Type B pancreatic cell (in vitro differentiated cells): ENCODE measurements at places on chromosomes 4 and X. TPM values are rescaled to one million over a fixed set of nuclear protein-coding genes. Genes with fewer than 3 reads are reported as not detected.

Gene APBB2
- total RNA-seq: 18.6 and 33.3 TPM in 2 replicates

Gene CCDC149
- 8.8 and 9.1 TPM in 2 replicates for total RNA-seq

Gene ETDB
- not detected in 2 replicates for total RNA-seq

Gene NR3C2
- total RNA-seq: 11.5 and 13.9 TPM in 2 replicates

Gene AKAP4
- total RNA-seq: not detected in 2 replicates

Gene DCAF12L1
- 0.56 and 0.83 TPM in 2 replicates for total RNA-seq

Gene NKX3-2
- 0.79 and 6.0 TPM in 2 replicates for total RNA-seq

- H3K36me3 ChIP-seq: no peaks in the 10 kb centered on the region
- no peak overlapping the region for H3K27ac ChIP-seq
- no peak for DNase-seq
- peak overlapping the region; percentile 75 for H3K4me3 ChIP-seq
Measured at GRCh38 chr4:94995684-94996394, 238.1 kb downstream of the BMPR1B start.

- H3K4me1 ChIP-seq: peaks cover 32% of the 10 kb centered on the region
- no peak for DNase-seq
- no peak overlapping the region for H3K27ac ChIP-seq
- H3K4me3 ChIP-seq: no peak overlapping the region
Measured at GRCh38 chrX:21740329-21741274, 17.3 kb downstream of the SMPX start.

DNA sequence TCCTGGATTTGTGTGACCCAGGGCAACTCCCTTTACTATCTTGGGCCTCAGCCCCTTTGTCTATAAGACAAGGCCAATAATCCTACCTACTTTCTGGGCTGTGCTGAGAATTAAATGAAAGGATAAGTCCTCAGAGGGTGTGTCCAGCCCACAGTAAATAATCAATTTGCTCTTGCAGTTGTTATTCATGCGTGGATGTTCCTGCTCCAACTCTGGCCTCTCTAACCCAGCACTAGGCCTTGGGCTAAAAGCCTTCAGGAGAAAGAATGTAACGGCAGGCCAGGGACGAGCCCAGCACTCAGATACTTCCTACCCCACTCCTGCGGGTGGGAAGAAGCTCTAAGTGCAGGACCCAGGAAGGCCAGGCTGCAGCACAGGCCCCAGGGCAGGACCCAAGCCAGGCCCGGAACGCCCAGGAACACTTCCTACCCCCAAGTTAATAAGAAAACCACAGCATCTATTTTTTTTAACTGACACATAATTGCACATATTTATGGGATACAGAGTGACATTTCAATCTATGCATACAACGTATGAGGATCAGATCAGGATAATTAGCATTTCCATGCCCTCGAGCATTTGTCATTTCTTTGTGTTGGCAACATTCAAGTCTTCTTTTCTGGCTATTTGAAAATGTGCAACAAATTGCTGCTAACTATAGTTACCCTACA is 179.6 kb upstream of the RBPJ start:
- H3K4me3 ChIP-seq: peak overlapping the region; percentile 7
- H3K27ac ChIP-seq: peak overlapping the region; percentile 57
- H3K27me3 ChIP-seq: no peaks in the 10 kb centered on the region
- DNase-seq: no peak
- peaks cover 36% of the 10 kb centered on the region for H3K4me1 ChIP-seq

DNA sequence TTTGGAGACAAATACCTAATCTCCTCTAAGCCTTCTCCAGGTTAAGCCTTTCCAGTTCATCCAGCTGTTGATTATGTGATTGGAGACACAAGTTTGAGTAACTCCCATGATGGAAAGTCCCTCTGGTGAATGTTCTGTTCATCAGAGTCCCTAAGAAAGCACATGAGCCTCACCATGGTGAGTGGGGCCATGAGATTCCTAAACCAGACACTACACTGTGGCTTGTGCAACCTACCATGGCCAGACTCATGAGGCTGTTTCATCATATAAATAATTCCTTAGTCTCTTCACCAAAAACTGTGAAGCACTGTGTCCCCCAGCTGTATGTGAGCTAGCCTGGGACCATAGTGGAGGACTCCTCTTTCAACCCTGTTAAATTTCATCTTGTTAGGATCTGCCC is 14.4 kb downstream of the PKD2 start:
- H3K27me3 ChIP-seq: no peaks in the 10 kb centered on the region
- no peak for DNase-seq
- no peak overlapping the region for H3K27ac ChIP-seq
- H3K4me1 ChIP-seq: peaks cover 20% of the 10 kb centered on the region

DNA sequence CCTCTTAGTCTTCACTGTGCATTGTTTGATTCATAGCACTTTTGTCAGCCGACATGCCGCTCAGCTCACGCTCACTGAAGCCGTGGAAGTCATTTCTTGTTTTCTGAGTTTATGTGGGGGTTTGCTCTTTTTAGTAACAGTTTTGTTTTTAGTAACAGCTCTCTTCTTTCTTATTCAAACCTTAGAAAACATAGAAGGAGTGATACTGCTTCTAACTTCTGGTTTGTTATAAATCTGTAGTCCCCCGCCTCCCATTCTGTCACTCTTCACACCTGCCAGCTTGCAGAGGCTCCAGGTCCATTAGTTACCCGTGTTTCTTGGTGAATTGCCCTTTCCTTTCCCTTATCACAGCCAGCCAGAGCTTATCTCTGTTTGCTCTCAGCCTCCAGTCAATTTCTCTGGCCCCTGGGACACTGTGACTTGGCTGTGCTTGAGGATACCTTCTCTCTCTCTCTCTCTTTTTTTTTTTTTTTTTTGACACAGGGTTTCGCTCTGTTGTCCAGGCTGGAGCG is 50.5 kb downstream of the GRK4 start:
- DNase-seq: no peak
- no peaks in the 10 kb centered on the region for H3K27me3 ChIP-seq
- H3K36me3 ChIP-seq: no peaks in the 10 kb centered on the region

- no peak overlapping the region for H3K27ac ChIP-seq
- no peaks in the 10 kb centered on the region for H3K27me3 ChIP-seq
- no peak for DNase-seq
- H3K4me3 ChIP-seq: no peak overlapping the region
Measured at GRCh38 chr4:145216535-145216934, 36.1 kb upstream of the OTUD4 start.

- peaks cover 5% of the 10 kb centered on the region for H3K27me3 ChIP-seq
- H3K4me1 ChIP-seq: peaks cover 54% of the 10 kb centered on the region
- DNase-seq: peak; percentile 73
- peaks cover 4% of the 10 kb centered on the region for H3K36me3 ChIP-seq
- peak overlapping the region; percentile 71 for H3K4me3 ChIP-seq
- peak overlapping the region; percentile 74 for H3K27ac ChIP-seq
Measured at GRCh38 chr4:168634276-168634802, 137.5 kb downstream of the PALLD start.

DNA sequence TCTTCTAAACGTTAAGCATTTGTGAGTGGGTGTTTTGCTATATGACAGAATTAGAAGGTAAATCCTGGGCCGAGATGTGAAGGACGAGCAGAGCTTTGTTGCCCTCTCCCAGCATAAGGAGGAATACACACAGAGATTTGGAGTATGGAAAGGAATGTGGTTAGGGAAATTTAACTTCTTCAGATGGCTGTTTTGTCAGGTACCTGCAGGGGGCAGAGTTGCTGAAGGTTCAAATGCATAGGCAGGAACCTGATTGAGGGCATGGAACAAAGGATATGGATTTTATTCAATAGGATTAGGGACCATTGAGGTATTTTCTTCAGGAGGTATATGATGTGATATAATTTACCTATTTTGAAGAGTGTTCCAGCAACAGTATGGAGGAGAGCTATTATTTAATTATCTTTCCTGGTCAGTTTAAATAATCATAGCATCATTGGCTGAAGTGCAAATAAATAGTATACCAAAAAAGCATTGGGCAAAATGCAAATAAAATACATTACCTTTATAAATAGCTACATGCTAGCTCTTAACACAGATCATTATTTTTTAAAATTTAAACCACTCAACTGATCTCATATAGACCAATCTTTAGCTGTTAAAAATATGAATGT is 143.6 kb downstream of the SLIT2 start:
- no peak for DNase-seq
- peaks cover 4% of the 10 kb centered on the region for H3K4me1 ChIP-seq
- H3K36me3 ChIP-seq: no peaks in the 10 kb centered on the region
- H3K27ac ChIP-seq: no peak overlapping the region
- H3K4me3 ChIP-seq: no peak overlapping the region
- no peaks in the 10 kb centered on the region for H3K27me3 ChIP-seq

DNA sequence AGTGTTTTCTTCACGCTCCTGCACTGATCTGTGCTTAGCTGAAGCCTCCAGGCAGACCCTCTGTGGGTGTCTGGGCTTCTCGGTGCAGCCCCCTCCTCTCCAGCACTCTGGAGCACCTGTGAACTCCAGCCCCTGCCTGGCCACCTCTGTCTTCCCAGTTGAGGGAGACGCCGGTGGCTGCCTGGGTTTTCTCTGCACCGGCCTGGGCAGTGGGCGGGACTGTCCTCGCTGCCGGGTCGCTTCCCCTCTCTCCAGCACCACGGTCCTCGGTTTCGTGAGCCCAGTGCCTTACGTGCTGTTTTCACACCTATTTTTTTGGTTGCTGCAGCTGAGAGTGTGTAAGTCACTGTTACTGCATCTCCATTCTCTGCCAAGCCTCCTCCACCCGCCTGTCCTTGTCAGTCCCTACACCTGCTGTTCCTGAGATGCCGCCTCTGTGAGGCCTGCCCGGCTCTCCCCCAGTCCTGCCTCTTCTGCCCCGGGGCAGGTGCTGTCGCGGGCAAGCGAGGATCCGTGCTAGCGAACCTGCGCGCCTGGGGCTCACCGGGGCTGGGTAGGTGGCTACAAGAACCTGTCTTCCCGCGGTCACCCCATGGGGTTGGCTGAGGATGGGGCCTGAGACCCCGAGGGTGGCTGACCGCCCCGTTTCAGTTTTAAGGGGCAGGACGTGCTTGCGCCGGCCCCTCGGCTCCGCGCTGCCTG is 2.4 kb upstream of the FGFRL1 start:
- peak overlapping the region; percentile 78 for H3K4me3 ChIP-seq
- no peaks in the 10 kb centered on the region for H3K36me3 ChIP-seq
- DNase-seq: no peak
- peak overlapping the region; percentile 41 for H3K27ac ChIP-seq
- peaks cover 3% of the 10 kb centered on the region for H3K4me1 ChIP-seq
- peaks cover 49% of the 10 kb centered on the region for H3K27me3 ChIP-seq

DNA sequence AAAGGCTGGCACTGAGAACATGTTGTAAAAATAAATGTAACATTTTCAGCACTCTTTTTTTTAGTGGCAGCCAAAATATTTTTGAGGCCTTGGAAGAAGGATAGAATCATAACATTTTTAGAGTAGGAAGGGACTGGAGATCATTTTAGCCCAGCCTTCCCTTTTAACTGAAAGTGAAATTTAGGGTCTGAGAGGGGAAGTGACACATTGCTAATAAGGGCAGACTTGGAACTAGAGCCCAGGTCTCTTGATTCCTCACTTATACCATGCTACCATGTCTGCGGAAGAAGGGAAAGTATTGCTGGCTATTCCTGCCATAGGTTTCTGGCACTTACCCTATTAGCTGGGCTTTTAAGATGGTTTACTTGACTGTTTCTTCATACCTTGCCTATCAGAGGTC is 4.8 kb downstream of the WDR44 start:
- no peak overlapping the region for H3K4me3 ChIP-seq
- H3K27me3 ChIP-seq: no peaks in the 10 kb centered on the region
- DNase-seq: no peak
- no peaks in the 10 kb centered on the region for H3K36me3 ChIP-seq

GRCh38 chr4:80361329-80361900 is 25.9 kb downstream of the CFAP299 start:
- no peak for DNase-seq
- H3K27ac ChIP-seq: no peak overlapping the region
- H3K4me3 ChIP-seq: no peak overlapping the region

- H3K4me1 ChIP-seq: no peaks in the 10 kb centered on the region
- H3K4me3 ChIP-seq: no peak overlapping the region
- no peak overlapping the region for H3K27ac ChIP-seq
- no peak for DNase-seq
- H3K36me3 ChIP-seq: no peaks in the 10 kb centered on the region
Measured at GRCh38 chr4:130640592-130640991, 1544.6 kb downstream of the C4orf33 start.

DNA sequence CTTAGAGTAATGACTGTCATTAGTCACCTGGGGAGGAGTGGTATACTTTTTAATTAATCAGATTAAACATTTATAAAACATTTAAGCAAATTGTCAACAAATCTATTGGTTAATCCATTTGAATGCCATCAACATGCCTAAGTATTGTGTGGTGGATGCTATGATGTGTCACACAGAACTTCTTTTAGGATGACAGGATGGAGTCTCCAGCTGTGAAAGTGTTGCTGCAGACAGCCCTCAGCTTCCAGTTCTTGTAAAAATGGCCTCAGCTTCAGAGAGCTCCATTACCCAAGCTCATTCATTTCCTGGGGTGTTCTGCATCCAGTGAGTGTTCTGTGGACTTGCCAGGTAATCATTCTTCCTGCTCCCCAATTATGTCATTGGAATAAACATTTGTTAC is 74.3 kb upstream of the CLNK start:
- no peaks in the 10 kb centered on the region for H3K27me3 ChIP-seq
- no peak overlapping the region for H3K4me3 ChIP-seq
- H3K27ac ChIP-seq: no peak overlapping the region
- peaks cover 18% of the 10 kb centered on the region for H3K4me1 ChIP-seq
- no peak for DNase-seq

DNA sequence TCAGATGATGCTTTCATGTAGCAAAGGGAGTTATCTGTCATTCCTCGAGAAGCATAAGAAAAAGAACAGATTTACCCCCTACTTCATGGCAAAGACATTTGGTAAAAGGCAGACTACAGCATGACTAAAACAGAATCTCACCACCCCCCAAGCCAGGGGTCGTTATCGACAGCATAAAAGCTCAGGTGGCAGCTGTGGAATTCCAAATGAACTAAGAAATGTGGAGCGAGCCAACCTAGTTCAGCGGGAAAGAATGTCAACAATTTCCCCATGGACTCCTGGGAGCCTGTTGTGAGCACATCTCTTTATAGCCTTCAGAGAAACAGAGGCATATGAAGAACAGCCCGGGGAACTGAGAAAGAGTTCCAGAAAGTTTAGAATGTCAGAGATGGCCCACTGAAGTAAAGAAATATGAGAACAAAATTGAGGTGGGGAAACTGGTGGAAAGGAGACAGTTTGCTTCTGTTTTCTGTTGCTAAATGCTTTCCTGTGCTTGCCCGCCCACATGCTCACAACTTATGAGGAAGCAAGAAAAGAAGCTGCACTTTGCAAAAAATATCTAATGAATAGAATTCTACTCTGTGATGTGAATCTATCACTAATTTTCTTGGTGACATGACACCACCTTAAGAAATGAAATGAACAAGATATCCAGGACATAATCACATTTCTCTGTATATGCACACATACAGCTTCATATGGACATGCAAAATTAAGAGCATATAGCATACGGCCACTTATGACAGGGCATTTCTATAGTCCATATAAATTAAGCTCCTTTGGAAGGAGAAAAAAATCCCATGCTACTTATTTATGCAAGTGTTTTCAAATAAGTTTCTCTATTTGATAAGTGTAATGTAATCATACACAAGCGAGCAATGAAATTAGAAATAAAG is 135.3 kb upstream of the MID1 start:
- no peak for DNase-seq
- peaks cover 3% of the 10 kb centered on the region for H3K36me3 ChIP-seq
- peak overlapping the region; percentile 26 for H3K4me3 ChIP-seq
- H3K4me1 ChIP-seq: peaks cover 25% of the 10 kb centered on the region
- H3K27ac ChIP-seq: peak overlapping the region; percentile 48

- peak overlapping the region; percentile 23 for H3K27ac ChIP-seq
- no peak for DNase-seq
- no peaks in the 10 kb centered on the region for H3K27me3 ChIP-seq
- no peaks in the 10 kb centered on the region for H3K4me1 ChIP-seq
Measured at GRCh38 chrX:106932492-106932923, 12.3 kb downstream of the CLDN2 start.

- peaks cover 13% of the 10 kb centered on the region for H3K36me3 ChIP-seq
- DNase-seq: no peak
- no peaks in the 10 kb centered on the region for H3K27me3 ChIP-seq
- no peak overlapping the region for H3K4me3 ChIP-seq
- H3K4me1 ChIP-seq: peaks cover 6% of the 10 kb centered on the region
- no peak overlapping the region for H3K27ac ChIP-seq
Measured at GRCh38 chrX:71541210-71542022, 8.5 kb downstream of the OGT start.
